ENCODE measurements at places on chromosomes 3 and 15.

DNA sequence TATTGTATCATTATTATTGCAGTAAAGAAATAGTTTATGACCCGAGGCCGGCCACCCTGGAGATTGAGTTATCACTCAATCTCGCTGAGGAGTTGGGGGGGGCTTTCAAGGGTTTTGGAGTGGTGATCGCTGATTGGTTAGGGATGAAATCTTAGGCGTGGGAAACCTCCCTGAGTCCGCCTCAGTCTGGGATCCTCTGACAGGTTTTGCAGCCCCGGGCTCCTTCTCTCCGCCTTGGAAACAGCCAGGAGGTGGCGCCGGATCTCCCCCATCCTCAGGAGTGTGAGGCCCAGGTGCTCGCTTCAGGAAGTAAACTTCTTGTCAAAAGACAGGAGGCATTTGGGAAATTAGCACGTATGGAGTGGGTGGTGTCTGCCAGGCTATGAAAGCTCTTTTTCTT is 41.1 kb upstream of the SEC61A1 start:
- DNase-seq = no peak

DNA sequence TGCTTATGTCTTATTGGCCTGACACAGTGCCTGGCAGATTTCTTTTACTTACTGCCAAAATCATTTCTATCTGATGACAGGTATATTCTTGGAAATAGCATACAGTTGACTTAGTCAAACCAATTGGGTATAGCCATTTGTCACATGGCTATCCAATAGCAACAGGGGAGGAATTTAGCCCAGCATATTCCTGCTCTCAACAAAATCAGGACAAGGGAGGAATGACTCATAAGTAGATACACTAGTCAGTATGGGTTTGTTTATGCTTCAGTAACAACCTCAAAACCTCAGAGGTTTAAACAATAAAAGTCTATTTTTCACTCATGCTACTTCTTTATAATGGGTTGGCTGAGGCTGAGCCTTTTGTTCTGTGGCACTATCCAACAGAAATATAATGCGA is 38.0 kb upstream of the VILL start:
- no peak for DNase-seq

DNA sequence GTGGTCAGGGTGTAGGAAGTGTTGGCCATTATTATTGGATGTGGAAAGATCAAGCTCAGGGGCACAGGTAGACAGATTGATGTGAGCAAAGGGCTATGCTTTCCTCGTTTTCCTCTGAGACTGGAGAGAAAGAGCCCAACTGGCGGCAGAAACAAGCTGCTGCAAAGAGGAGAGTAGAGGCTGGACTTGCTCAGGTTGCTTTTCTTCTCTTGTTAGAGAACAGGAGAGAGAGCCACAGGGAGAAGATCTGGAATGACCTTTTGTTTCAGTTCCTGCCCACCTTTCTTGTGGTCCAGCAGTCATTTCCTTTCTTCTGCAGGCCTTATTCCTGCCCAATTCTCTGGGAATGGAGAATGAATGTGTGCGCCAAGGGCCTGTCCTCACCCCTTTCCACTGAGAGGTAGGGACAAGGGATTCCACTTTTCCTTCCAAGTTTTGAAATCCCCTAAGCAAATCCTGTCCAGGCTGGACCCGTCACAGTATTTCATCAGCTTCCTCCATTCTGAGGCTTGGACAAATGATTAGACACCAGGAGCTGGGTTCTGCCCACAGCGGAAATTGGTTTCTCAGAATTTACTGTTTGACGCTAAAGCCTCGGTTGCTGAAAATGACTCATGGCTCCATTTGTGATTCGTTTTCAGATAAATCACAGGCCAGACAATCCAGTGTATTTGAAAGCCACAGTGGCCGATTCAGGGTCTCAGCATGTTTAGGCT is 16.1 kb downstream of the ZNF80 start:
- no peak for DNase-seq

GRCh38 chr3:95356764-95357501 is 1294.1 kb downstream of the NSUN3 start:
- no peak for DNase-seq

- DNase-seq = no peak
These were observed 7.6 kb downstream of the ANXA2 start for GRCh38 chr15:60390231-60390630.

- no peak for DNase-seq
These were observed 211.1 kb downstream of the MCTP2 start for GRCh38 chr15:94442480-94442879.

GRCh38 chr3:127082066-127082465 is 99.2 kb downstream of the PLXNA1 start:
- no peak for DNase-seq

- no peak for DNase-seq
These were observed 86.0 kb upstream of the LPP start for GRCh38 chr3:188067932-188068331.

GRCh38 chr3:34073111-34073510 is 274.7 kb downstream of the PDCD6IP start:
- no peak for DNase-seq

- no peak for DNase-seq
These were observed 38.5 kb downstream of the HPS3 start for GRCh38 chr3:149167898-149168297.

- DNase-seq = no peak
These were observed 24.3 kb upstream of the FGD5 start for GRCh38 chr3:14794435-14794834.

GRCh38 chr3:46865031-46865507 is 1.8 kb upstream of the MYL3 start:
- no peak for DNase-seq

DNA sequence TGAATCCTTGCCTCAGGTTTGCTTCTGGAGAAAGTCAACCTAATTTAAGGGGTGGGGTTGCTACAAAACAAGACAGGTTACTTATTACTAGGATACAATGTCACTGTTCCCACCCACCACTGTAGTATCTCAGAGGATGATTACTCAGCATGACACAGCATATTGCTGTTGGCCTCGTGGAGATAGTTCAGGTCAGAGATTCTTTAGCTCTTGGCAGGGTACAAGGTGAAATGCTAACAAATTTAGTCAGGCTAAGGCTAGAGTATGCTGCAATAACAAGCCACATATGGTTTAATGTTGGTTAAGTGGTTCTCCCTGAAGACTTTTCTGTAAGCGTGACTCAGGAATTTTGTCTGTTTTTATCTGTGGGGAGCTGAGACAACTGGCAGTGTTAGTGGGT is 161.8 kb downstream of the EDEM1 start:
- DNase-seq = no peak

DNA sequence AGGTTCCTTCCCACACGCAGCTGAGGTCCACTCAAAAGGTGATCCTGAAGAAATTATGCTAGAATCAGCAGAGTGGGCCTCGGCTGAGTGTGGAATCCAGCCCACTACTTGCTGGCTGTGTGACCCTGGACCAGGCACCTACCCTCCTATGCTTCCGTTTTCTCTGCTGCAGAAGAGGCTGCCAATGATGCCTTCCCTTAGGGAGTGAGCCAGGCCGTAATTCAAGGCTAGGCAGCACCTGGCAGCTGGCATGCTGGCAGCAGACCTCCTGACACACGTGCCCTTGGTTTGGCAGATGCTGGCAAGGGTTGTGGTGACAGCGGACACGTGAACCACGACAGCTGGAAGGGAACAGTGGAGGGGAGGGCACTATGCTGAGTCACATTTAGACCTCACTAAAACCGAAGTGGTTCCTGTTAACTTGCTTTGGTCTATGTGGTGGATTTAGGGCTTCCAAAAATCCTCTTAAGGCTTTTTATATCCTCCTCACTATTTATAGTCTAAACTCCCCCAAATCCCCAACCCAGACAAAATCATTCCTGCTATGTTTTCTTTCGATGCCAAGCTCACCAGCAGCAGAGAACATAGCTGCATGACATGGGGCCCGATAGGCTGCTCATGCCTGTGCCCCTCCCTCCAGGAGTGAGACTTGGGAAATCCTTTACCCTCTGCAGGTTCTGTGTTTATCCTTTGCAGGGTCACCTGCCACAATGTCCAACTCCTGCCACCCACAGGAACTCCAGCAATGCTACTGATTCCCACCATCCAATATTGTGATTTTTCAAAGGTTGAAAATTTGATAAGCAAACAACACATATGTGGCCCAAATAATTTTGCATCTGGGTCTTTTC is 10.6 kb upstream of the PCSK6 start:
- DNase-seq = no peak

GRCh38 chr3:196868297-196868661 is 559 bp downstream of the SENP5 start:
- DNase-seq = no peak

All from activated naive CD8-positive, alpha-beta T cell treated with anti-CD3 and anti-CD28 coated beads, Interleukin-2, amount 50 U/mL, for 16 hours (primary cell).